ENCODE measurements at places on chromosomes 13 and 19.

DNA sequence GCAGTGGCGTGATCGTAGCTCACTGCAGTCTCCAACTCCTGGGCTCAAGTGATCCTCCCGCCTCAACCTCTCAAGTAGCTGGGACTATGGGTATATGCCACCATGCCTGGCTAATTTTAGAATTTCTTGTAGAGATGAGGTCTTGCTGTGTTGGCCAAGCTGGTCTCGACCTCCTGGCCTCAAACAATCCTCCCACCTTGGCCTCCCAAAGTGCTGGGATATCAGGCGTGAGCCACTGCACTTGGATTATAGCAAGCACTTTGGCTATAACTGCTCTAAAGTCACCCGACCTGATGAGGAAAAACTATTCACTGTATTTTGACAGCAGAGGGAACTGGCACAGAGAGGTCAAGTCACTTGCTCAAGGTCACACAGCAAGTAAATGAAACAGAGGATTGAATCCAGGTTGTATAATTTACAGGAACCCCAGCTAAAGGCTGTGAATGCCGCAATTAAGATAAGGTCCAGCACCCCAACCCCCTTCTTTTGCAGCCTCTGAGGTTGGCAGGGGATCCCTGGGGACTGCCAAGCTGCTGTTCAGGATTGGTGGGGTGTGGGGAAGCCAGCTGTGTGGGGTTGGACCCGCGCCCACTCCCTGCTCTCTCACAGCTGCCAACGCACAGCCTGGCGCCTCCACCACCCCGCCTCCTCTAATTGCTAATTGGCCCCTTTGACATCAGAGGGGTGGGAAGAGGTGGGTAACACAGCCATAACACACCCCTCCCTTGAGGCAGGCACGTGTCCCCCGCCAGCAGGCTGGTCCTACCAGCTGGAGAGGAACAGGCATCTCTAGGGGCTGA is 6.0 kb downstream of the TMIGD2 start:
- DNase-seq, result peak; percentile 75

DNA sequence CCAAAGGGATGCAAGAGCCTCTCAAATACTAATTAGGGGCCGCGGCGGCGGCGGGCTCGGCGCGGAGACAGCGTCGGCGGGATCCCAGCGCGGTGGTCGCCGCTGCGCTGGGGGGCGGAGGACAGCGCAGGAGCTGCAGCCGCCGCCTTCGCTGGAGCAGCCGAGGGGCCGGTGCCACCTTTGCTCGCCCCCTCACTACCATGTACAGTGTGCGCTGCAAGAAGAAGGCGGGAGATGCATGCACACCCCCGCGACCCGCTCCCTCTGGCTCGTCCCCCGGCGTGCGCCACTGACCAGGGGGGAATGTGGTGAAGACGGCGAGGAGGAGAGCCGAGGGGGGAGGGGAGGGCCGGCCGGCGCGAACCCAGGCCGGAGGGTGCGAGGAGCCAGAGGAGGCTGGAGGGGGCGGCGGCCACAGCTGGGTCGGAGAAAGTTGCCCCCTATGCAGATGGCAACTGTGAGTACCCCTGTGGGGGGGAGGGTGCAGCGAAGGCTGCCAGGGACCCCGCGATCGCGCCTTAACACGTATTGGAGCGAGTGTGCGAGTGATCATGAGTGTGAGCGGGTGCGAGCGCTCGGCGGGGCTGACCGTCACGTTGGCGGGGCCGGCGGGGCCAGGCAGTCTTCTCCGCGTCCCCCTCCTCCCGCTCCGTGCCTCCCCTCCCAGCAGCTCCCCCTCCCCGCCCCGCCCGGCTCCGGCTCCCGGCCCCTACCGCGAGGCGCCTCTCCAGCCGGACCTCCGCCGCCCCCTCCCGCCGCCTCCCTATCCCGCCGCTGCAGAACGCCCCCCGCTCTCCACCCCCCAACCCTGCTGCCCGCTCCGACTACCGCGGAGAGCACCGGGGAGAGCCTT is 808 bp downstream of the SLITRK5 start:
- no peak for DNase-seq

DNA sequence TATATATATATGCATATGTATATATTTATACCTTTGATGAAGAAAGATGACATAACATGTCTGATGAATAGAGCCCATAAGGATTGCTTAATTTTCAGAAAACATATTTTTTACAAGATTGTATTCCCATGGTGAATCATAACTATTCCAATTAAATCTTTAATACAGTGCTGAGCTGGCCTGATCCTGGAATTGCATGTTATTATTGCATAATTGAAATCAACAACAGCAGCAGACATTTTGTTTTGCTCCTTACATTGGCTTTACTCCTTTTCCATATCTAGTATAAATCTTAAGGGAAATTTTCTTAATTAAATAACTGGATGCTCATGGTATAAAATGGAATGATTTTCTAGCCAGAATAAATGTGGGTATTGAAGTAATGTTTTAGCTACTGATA is 22.0 kb downstream of the POSTN start:
- DNase-seq, result no peak

- no peak for DNase-seq
These were observed 101.3 kb upstream of the SLC15A1 start for GRCh38 chr13:98853771-98854221.

DNA sequence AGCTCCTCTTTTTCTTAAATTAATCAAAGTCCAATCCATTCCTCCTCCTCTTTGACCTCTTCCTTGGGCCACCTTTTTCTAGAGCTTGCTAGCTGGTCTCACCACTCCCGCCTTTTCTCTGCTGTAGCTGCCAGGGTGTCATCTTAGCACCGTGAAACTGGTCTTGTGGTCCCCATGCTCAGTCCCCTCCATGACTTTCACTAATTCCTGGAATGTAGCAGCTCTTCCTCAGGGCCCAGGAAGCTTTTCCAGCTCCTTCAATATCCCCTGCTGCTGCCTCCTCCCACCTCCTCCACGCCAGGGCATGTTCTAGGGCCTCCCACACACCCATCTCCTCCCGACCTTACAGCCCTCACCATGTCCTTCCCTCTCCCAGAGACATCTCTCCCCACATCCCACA is 222.2 kb downstream of the MYO16 start:
- DNase-seq, result no peak

DNA sequence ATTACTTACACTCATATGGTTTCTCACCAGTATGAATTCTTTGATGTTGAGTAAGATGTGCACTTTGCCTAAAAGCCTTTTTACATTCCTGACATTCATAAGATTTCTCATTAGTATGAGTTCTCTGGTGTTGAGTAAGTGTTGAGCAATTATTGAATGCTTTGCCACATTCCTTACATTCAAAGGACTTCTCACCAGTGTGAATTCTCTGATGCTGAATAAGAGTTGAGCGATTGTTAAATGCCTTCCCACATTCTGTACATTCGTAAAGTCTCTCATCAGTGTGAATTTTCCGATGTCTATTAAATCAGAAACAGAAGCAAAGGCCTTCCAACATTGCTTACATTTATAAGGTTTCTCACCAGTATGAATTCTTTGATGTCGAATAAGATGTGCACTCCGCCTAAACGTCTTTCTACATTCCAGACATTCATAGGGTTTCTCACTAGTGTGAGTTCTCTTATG is 14.2 kb upstream of the ZFP30 start:
- DNase-seq, result no peak

DNA sequence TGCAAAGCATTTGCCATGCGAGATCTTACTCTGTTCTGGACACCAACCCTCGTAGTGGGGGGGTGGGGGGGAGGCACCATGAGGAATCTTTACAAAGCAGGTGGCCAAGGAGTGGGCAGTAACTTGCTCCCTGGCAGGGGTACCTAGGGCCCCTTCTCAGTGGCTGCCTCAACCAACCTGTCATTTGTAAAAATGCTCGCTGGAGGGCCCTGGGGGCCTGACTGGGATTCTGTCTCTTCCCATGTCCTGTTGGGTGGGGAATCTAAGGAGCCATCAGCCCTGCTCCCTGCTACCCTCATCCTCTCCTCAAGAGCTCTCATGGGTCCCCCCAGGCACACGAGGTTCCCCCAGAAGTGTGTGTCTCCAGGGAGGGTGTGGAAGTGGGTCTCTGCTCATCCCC is 1.5 kb downstream of the KCNN1 start:
- no peak for DNase-seq

- peak; percentile 52 for DNase-seq
These were observed 62.4 kb downstream of the SERTM1 start for GRCh38 chr13:36736119-36736726.

DNA sequence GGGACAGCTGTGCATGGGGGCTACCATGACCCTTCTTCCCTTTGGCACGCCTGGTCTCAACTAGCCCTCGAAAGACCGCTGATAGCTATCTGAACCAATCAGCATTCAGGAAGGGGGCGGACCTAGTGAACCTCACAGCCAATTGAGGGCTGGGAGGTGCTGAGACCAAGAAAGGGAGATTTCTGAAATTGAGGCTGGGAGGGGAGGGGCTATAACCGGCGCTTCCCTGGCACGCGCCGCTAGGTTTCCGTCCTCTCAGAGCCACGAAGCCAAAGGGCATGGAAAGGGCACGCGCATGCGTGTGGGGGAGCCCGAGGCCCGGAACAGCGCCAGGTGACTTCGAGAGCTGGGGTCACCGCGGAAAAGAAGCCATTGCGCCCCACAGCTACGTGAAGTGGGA is 4.2 kb upstream of the PAFAH1B3 start:
- DNase-seq, result no peak

DNA sequence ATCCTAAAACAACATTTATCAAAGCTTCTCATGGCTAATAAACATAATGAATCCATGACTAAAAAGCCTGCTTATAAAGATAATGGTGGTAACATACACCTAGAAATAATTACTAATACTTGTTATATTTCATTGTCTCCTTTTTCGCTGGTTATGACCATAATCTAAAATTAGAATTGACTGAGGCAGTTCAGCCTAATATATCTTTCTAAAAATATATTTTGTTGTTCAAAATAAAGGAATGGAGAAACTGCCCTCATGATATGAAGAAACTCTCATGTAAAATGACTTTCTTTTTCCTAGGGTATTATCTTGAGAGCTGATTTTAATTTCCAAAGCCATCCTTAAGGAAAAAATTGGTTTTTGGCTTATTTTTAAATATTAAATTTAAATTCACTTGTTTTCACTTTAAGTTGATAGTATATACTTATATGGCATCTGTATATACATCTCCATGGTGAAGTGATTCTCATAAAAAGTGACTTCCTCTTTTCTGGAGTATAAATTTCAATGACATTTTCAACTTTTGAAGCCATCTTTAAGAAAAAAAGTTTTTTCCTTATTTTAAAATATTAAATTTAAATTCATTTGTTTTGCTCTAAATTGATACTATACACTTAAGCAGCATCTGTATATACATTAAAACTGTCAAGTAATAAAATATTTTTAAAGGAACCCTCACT is 204.6 kb downstream of the VWA8 start:
- DNase-seq, result no peak

- no peak for DNase-seq
These were observed 8.1 kb upstream of the IPO5 start for GRCh38 chr13:97945342-97945741.

GRCh38 chr13:97851269-97851668 is 102.2 kb upstream of the IPO5 start:
- DNase-seq, result no peak

- DNase-seq, result no peak
These were observed 9.5 kb downstream of the TSC22D1 start for GRCh38 chr13:44566601-44567000.

- no peak for DNase-seq
These were observed 2.9 kb downstream of the CYP2S1 start for GRCh38 chr19:41195675-41196497.

DNA sequence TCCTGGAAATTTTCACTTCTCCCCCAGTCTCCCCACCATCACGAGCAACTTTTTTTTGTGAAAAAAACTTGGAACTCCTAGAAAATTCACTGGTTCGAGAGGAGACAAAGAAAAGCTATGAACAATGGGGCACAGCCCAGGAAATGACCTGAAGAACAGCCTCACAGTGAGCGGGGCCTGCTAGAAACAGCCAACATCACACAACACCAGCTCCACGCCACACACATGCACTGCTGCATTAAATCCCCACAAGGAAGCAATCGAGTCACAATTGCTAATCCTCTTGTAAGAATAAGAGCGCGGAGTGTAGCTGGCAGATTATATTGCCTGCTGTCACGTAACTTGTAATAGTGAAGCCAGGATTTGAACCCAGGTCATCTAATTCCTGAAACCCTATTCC is 48.8 kb downstream of the SLC7A1 start:
- DNase-seq, result no peak

DNA sequence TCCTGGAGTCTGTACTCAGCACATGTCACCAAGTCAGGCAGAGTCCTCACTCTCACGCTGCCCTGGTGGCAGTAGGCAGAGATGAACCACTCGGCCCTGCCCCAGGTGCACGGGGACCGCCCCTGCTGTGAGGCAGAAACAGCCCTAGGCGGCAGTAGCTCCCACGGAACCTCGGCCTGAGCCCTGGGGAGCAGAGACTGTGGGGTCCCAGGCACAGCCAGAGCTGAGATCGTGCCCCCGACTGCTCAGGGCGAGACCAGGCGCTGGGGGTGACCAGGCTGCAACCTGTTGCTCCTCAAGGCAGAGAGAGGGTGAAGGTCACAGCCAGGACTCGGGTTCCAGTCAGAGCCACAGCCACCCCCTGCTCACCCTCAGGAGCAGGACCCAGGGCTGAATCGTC is 34.9 kb downstream of the AP1M1 start:
- DNase-seq, result no peak

DNA sequence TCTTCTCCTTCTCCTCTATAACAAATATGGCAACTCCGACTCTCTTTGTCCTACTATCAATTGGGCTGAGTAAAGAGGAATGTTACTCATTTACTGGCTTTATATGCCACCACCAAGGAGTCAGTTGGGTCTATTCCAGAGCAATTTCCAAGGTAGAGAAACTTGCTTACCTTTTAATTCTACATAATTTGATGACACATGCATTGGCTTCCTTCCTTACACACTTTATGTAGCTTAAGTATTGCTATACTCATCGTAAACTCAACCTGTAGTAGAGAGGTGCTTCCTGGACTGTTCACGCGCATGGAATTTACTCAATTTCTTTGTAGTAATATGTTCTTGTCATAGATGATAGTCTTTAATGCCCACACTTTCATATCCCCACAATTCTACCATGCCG is 160.7 kb downstream of the LMO7 start:
- DNase-seq, result no peak

- no peak for DNase-seq
These were observed 899.3 kb downstream of the UQCRFS1 start for GRCh38 chr19:28313633-28314032.

Measured in globus pallidus (tissue), 1 donor.